ENCODE measurements at places on chromosomes 3 and 15. TPM values are rescaled to one million over a fixed set of nuclear protein-coding genes. Genes with fewer than 3 reads are reported as not detected.

Gene CX3CR1
- total RNA-seq, result 3.1 TPM

Gene DAZL
- not detected for total RNA-seq

Gene TMEM212
- total RNA-seq, result not detected

Gene LSAMP
- total RNA-seq, result 3.7 TPM

Gene CLDN18
- total RNA-seq, result under 0.01 TPM

Gene CYP19A1
- total RNA-seq, result 0.52 TPM

Gene ZNF860
- total RNA-seq, result under 0.01 TPM

Gene ZNF660
- total RNA-seq, result 3.1 TPM

Gene LSG1
- 36.5 TPM for total RNA-seq

Gene WDR93
- not detected for total RNA-seq

Gene BFSP2
- total RNA-seq, result 2.1 TPM

Gene GPR62
- total RNA-seq, result 0.52 TPM

Gene GABRB3
- total RNA-seq, result 0.52 TPM
